Immature natural killer cell (primary cell): ENCODE measurements at places on chromosomes 1 and 21.

DNA sequence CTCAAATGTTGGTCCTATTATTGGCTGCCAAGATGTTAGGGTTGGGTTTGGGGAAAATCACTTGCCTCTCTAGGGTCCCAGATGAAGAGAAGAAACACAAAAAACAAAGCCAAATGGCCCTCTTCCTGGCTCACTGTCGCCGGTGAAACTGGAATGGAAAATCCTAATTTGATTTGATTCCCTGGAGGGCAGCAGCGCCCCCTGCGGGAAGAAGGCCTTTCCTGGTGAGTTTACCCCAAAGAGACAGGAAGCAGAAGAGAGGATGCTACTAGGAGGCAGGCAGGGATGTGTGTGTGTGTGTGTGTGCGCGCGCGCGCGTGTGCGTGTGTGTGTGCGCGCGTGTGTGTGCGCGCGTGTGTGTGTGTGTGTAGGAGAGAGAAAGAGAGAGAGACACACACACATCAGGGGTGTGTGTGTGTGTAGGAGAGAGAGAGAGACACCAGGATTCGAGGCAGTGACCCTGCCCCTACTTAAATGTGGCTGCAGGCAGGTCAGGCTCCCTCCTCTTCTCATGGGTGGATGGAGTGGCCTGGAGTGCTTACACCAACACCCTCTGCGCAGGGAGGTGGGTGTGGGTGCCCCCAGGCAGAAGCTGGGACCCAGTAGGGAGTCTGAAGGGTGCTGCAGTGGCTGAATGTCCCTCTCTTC is 3.1 kb upstream of the SELENON start:
- DNase-seq, result peak; percentile 50

GRCh38 chr1:236692128-236692527 is 5.8 kb downstream of the ACTN2 start:
- no peak for DNase-seq

DNA sequence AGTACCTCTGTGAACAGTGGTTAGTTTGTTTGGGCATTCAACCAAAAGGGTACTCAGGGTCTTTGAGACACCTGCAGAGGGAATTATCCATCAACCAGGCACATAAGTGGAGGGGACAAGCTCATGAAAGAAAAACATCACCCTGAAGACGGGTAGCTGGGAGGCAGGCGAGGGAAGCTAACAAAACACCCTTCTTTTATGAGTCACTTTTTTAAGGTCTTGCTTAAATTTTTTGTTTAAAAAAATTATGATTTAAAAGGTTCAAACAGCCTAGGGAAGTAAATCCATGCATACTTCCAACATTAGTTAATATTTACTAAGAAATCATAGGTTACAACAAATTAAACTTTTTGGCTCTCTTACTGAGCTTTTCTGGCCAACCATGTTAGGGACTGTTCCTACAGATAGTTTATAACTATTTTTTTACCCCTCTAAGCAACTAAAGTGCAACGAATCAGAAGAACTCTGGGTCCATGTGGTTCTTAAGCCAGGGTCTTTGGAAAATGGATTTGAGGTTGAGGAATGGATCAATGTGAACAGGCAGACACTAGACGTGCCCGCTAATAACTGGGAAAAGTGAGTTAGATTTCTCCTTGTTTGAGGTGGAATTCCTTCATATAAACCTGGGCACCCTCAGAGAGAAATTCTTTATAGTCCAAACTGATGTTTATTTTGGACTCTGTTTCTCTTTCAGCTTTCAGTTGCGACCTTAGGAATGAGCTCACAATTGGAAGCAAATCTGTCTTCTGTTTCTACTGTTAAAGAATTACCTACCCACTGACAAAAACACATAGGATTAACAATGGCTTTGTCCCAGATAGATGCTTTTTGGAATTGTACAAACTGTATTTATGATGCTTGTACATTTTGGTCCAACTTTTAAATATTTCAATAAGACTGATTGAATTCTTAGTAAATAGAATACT is 123.0 kb downstream of the LYPLAL1 start:
- no peak for DNase-seq

GRCh38 chr21:35266546-35266945 is 217.4 kb upstream of the RUNX1 start:
- DNase-seq, result no peak

GRCh38 chr21:45256912-45257672 is 30.6 kb downstream of the POFUT2 start:
- DNase-seq, result peak; percentile 48

- no peak for DNase-seq
These were observed 88.9 kb downstream of the DYRK1A start for GRCh38 chr21:37455504-37455911.

GRCh38 chr1:15526021-15526489 is 593 bp upstream of the DNAJC16 start:
- peak; percentile 2 for DNase-seq

DNA sequence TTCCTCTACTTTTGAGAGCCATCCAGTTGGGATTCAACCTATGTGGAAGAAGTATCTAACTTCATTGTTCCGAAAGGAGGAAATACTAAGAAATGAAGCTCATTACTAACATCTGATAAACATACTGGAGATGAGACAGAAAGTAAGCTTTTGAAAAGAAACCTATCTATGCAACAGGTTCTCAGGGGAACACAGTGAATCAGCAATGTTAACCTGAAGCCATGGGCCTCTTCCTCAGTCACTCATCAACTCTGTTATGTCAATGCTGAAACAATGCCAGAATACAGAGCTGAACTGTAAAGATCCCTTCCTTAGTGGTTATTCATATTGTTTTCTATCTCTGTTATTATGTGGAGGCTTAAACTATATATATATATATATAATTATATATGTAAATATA is 55.5 kb upstream of the ESRRG start:
- no peak for DNase-seq

GRCh38 chr1:180542113-180542837 is 16.5 kb upstream of the OVAAL start:
- DNase-seq, result no peak

DNA sequence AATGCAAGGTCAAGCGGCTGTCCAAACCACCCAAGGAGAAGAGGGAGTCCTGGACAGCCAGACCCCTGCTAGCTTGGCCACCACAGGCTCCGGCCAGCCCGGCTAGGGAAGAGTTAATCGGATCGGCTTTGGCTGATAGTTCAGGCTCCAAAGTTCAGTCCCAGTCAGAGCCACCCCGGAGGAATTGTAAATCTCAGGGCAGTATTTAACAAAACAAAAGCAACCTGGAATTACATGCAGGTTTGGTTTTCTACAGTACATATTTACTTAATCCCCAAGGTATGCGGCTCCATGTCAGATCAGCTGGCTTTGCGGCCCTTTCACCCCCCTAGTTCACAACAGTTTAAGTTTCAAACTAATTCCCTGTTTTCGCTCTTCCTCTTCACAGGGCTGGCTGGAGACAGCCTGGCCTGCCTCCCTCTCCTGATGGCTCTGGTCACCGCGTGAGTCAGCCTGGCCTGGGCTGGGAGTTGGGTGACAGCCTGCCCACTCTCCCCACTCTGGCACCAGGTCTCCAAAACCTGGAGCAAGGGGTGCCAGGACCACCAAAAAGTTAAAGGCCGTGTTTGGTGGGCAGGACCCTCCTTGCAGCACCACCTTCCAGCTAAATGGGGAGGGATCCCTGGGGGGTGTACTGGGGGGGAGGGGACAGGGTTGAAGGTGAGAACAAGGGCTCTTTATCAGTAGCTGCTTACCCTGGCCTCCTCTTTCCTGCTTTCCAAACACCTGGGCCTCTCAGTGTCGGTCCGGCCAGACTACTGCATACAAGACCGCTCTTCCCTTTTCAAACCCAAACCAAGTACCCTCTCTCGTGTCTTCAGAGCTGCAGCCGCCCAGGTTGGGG is 1.9 kb downstream of the DHRS3 start:
- DNase-seq, result no peak

- DNase-seq, result no peak
These were observed 84.1 kb upstream of the VANGL1 start for GRCh38 chr1:115557715-115558114.

- DNase-seq, result no peak
These were observed 1.5 kb downstream of the HES5 start for GRCh38 chr1:2528611-2528965.

DNA sequence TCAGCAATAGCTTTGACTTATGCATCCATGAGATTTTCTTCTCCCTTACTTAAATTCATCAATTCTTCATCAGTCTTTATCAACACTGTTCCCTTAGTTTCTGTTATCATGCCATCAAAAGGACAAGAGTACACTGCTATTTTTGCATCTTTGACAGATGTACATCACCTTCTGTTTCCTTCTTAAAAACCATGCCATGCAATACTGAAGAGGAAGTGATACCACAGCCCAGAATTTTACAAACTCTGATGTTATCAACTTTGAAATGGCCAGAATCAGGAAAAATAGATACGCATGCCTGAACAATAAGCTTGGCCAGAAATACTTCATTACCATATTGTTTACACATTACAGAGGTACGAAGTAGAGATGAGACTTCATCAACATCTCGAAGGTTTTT is 21.1 kb downstream of the FMO5 start:
- DNase-seq, result no peak

DNA sequence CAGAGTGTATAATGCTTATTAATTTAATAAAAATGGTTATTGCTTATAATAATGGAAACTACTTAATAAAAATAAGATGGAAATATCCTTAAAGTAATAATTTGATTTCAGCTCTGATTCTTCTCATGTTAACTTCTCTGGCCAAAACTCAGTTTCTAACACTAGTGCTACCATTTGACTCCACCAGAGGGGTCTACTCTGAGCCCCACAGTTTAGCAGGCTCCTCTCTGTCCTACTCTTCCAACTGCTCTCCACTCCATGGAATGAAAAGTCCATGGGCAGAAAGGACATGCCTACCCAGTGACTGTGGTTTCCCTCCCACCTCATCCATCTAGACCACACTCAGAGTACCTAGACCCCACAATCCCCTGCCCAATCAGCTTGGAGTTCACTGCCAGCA is 489.1 kb upstream of the CAMK1G start:
- DNase-seq, result no peak

DNA sequence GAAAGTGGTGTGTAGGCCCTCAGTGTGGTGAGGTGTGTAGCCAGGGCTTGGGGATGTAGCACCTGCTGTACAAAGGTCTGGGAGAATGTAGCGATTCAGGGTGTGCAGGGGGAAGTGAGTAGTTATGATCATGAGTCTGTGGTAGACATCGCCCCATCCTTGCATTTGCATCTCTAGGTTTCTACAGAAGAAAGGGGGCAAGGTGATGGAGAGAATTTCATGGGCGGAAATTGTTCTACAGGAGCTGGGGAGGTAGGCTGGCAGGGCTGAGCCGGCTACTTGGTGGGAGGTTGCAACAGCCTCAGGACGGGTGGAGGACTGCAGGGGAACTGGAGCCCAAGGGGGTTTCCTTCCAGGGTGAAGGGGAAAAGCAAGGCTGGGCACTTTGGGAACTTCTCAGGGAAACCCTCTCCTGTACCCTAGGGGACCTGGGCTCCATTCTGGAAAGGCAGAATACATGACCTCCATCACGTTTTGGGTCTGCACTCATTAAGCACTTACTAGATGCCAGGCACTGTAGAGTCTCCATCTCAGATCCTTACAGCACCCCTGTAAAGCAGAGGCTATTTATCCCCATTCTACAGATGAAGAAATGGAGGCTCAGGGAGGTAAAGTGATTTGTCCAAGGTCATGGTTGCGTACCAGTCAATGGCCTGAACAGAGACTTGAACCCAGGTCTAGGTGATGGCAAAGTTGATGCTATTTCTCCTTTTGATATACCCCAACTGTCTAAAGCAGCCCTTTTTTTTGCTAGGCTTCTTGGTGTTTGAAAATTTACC is 14.5 kb upstream of the TNFRSF1B start:
- DNase-seq, result no peak

GRCh38 chr1:209370241-209370995 is 213.1 kb upstream of the CAMK1G start:
- DNase-seq, result no peak

DNA sequence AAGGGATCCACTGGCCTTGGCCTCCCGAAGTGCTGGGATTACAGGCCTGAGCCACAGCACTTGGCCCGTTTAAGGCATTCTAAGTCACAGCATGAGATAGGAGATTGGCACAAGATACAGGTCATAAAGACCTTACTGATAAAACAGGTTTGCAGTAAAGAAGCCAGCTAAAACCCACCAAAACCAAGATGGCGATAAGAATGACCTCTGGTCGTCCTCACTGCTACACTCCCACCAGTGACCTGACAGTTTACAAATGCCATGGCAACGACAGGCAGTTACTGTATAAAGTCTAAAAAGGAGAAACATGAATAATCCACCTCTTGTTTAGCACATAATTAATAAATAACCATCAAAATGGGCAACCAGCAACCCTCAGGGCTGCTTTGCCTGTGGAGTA is 33.3 kb upstream of the RCC2 start:
- DNase-seq, result no peak

GRCh38 chr1:159556931-159557369 is 21.1 kb upstream of the OR10J5 start:
- DNase-seq, result no peak

DNA sequence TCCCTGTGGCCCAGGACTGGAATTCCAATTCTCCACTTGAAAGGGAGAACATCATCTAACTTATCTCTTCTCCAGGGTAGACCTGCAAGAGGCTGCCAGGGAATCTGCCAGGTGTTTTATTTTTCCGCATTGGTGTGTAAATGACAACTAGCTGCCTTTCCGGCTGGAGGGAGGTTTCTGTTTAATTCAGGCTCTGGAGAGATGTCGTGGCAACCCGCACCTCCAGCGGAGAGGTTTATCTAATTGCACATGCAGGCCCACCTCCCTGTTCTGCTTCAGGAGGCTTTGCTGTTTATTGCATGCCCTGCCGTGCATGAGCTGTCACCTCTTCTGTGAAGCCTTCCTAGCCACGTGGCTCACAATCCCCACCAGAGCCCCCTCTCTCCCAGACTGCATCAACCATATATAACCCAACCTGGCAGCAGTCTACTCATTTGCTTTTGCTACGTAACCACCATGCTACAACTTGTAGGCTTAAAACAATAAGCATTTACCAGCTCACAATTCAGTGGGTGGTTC is 151.6 kb downstream of the C1orf94 start:
- no peak for DNase-seq

DNA sequence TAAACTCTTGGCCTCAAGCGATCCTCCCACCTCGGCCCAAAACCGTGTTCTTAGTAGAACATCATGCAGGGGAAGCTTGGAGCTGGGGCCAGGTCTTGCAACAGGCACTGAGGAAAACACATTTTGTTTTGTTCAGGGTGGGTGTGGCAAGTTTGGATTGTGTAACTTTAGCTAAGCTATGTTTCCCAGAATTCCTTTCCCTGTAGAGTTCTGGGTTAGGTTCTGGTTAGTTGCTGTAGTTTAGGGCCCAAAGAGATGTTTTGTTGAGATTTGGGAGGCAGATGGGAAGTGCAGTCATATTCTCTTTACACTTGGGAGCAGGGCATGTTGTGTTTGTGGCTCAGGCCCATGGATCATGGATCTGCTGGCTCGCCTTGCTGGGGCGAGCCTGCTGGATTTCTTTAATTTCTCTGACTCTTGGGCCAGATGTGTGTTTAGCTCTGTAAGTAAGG is 24.0 kb downstream of the PLA2G5 start:
- no peak for DNase-seq

DNA sequence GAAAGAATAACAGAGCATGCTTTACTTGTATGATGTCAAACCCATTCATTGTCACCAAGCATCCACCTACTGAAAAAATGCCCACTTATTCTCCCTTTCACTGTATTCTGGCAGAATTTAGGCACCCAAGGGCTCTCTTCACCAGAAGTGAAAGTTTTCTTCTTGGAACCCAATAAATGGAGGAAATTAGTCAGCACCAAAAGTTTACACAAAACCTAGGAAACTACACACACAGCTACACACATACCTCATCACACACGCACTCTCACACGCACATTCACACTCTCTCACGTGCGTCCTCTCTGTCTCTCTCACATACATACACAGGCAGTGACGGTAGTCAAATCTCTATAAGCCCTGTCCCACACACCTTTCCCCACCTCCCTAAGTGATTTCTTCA is 37.6 kb downstream of the MCOLN2 start:
- DNase-seq, result no peak

GRCh38 chr1:102799496-102799895 is 308.8 kb downstream of the COL11A1 start:
- DNase-seq, result no peak
